ENCODE measurements at places on chromosomes 7 and 10.

DNA sequence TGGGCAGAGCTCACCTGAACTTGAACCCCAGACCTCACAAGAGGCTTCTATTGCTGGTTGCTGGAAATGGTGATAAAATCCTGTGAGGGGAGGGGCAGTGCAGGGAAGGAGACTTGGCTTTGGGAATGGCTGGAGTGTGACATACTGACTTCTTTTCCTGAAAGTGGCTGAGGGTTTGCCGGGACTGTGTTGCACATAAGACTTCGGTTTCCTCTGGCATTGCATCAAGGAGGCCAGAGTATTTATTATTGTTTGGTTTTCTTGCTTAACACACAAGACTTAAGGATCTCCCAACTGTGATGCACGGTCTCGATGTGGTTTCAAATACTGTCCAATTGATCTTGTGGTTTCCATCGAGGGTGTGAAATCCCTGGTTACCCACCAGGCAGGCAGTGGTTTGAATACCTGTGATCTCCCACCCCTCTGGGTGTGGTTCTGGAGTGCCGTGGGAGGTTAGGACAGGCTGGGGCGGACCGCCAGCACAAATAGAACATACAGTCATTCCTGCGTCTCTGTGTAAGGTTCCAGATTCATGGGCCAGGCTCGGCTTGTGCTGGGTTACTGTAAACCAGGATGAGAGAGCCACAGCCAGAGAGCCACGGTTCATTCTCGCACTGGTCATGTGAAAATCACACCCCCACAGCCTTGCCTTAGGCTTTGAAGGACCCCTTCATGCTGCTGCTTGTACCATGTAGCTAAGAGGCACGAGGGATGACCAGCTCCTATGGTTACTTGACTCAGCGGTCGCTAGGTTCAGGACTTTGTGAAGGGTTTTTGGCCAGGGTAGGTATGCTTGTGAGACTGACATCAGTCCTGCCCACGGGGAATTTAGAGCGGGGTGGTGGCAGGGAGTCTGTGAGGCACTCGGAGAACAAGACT lies 39.2 kb downstream of the WBP1L start:
- no peak for DNase-seq

DNA sequence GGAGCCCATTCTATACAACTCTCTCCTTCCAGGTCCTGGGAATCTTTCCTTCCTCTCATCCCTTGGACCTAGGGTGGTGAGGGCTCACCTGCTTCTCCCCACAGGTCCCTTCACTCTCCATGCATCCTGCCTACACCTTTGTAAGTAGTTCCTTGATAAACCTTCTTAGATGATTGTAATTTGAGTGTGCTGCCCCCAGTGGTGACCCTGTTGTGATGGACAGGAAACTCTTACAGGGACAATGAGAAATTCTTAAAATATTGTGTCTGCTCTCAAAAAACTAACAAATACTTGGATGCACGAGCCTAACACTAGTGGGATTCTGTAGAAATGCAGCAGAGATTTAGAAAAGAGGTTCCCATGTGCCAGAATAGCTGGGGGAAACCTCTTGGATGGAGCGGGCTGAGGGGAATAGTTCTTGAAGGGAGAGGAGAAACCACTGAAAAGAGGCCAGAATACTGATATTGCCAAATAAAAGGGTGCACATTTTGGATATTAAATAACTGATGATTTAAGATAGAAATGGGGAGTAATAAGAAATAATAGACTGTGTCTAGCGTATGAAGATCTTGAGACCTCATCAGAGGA lies 6.7 kb upstream of the PAXIP1 start:
- no peak for DNase-seq

GRCh38 chr10:133318494-133319127 lies 9.9 kb downstream of the ZNF511 start:
- DNase-seq, result no peak

- no peak for DNase-seq
Measured at GRCh38 chr7:1721047-1721690, 51.1 kb downstream of the ELFN1 start.

- DNase-seq, result no peak
Measured at GRCh38 chr10:60310740-60311139, 78.9 kb downstream of the ANK3 start.

DNA sequence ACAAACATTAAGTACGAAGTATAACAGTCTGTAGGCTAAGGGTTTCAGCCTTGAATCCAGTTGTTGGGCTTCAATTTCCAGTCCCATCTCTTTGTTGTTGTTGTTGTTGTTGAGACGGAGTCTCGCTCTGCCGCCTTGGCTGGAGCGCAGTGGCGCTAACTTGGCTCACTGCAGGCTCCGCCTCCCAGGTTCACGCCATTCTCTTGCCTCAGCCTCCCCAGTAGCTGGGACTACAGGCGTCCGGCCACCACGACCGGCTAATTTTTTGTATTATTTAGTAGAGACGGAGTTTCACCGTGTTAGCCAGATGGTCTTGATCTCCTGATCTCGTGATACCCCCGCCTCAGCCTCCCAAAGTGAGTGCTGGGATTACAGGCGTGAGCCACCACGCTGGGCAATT lies 464.9 kb downstream of the ANKRD7 start:
- DNase-seq, result no peak

DNA sequence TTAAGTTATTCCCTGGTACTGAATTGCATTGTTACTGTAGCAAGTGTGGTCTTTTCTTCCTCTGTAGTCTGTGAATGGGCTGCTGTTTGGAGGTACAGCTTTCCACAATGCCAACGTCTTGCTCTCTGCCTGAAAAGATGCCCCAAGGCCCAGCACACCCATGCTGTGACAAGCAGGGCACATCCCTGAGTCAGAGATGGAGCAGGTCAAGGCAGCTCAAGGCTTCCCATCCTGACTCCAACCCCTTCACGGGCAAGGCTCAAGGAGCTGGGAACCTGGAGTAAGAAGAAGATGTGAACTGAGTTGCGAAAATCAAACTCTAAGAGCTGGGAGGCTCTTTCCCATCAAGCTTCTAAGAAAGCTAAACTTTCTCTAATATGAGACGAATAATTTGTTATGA lies 27.2 kb downstream of the SVIL start:
- no peak for DNase-seq

GRCh38 chr10:87596351-87596750 lies 63.3 kb upstream of the PAPSS2 start:
- no peak for DNase-seq

DNA sequence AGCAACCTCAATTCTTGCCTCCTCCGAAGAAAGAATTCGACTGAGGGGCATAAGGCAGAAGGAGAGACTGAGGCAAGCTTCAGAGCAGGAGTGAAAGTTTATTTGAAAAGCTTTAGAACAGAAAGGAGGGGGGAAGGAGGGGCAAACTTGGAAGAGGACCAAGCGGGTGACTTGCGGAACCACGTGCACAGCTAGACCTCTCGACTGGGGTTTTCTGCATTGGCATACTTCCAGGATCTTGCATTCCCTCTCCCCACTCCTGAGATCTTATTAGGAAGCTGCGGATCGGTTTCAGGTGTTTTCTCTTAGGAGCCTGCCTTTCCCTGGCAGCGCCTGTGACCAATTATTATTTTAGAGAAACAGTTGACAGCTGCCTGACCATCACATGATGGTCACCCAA lies 20.3 kb upstream of the CPXM2 start:
- no peak for DNase-seq

DNA sequence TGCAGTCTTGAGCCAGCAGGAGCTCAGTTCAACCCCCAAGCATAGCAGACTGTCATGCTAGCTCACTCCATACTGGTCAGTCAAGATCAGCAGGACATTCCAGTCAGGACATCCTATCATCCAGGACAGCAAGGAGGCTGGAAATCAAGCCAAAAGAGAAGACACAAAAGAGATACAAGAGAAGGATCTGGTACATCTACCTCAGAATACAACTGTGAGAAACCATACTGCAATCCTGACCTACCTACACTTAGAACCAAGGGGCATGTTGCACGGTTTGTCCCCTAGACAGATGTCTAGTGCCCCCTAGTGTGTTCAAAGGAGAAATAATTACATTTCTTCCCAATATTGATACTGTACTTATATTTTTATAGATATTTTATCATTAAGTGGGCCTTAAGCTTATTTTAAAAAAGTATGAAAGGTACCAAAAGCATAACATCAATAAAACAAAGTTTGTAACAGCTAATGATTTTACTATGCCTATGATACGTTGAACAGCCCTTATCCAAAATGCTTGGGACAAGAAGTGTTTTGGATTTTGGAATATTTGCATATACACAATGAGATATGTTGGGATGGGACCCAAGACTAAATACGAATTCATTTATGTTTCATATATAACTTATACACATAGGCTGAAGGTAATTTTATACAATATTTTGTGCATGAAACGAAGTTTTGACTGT lies 26.7 kb downstream of the ERCC6 start:
- DNase-seq, result no peak

GRCh38 chr7:106377847-106378361 lies 93.1 kb upstream of the NAMPT start:
- DNase-seq, result no peak

- DNase-seq, result no peak
Measured at GRCh38 chr10:122435212-122435827, 19.1 kb upstream of the ARMS2 start.
